Stimulated activated CD4-positive, alpha-beta T cell treated with anti-CD3 and anti-CD28 coated beads, Interleukin-15, amount 100 ng/mL, for 48 hours (primary cell): ENCODE measurements at places on chromosomes 16 and 17.
A peak's percentile ranks its signal among the peaks of the same experiment; 100 is the strongest.

GRCh38 chr16:89853306-89853993, 19.9 kb upstream of the TCF25 start:
- no peak for DNase-seq

- no peak for DNase-seq
Measured at GRCh38 chr16:26993511-26993910, 73.2 kb upstream of the C16orf82 start.

- no peak for DNase-seq
Measured at GRCh38 chr17:75342996-75343395, 53.8 kb upstream of the SLC25A19 start.

DNA sequence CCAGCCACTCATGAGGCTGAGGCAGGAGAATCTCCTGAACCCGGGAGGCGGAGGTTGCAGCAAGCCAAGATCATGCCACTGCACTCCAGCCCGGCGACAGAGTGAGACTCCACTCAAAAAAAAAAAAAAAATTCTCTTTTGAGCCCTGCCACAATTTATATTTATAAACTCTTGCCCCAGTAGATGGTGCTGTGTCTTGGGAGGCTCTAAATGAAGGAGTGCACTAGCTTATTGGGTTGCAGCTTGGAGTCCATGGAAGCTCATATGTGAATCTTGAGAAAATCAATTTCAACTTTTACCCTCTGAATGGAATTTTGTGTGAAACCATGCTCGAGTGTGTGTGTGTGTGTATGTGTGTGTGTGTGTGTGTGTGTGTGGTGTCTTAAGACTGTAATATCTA, 420.1 kb downstream of the HS3ST4 start:
- no peak for DNase-seq

DNA sequence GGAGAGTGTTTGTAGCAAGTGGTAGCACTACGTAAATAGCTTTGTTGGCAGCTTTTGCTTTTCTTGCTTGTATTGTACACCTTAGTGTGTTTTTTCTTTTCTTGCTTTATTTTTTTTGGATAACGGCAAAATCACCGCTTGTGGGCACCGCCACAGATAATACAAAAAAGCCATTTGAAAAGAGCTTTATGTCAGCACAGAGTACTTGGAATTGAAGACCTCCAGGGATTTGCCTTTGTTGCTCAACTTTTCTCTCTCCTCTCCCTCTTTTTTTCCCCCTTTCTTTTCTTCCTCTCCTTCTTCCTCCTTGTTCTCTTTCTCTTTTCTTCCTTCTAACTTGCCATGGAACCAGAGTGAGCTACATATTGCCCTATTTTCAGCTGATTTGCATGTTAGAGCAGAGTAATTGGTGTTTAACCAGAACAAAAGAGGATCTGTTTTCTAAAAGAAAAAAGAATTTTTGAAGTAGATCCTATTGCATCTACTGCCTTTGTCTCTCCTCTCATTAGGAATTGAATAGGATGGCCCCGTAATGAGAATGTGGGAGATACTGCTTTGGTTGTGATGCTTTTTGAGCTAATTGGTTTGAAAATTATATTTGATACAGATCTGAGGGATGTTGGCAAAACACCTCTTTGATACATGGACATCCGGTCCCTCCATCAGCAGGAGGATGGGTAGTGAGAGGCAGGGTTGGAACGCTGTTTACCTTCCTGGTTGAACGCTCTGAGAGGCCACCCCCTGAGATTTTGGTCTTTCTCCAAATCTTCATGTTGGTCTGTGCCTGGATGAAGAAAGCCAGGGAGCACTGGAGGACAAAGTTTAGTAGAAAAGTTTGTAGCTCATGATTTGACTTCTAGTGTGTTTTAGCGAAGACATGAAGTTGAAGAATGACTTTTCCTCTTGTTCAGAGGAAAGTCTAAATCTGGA, 85.6 kb downstream of the MSI2 start:
- no peak for DNase-seq

DNA sequence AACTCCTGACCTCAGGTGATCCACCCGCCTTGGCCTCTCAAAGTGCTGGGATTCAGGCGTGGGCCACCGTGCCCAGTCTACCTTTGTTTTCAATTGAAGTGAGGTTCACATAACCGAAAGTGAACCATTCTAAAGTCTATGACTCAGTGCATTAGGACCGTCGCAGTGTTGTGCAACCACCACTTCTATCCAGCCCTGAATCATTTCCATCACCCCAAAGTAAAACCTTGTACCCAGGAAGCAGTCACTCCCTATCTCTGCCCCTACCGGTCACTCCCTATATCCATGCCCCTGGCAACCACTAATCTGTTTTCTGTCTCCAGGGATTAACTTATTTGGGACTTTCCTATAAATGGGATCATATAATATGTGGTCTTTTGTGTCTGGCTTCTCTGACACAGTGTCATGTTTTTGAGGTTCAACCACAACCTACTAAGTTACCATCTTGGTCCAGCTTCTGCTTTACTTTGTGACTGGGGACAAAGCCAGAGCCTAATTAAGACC, 28.3 kb upstream of the CDC42EP4 start:
- DNase-seq, result peak; percentile 3

DNA sequence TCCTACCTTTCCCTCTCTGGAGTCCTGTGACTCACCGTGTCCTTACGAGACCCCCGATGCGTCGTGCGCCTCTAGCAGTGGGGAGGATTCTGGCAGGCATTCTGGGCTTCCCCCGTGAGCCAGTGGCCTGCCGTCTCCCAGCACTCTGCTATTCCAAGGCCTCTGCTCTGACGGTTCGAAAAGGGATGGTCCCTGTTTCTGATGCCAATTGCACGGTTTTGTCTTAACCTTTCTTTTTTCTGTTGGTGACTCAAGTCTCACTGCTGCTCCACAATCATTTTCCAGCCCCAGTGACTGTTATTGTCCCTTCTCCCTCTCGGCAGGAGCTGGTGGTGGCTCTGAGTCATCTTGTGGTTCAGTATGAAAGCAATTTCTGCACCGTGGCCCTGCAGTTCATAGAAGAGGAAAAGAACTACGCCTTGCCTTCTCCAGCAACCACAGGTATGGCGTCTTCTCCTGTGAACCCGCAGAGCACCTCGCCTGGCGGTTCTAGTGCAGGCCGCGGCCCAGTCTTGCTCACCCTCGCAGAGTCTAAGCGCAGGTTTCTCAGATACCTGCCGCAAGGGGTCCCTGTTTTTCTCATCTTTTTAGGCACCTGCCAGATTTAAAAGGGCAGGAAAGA, 100.1 kb upstream of the CHMP6 start:
- DNase-seq, result peak; percentile 69

DNA sequence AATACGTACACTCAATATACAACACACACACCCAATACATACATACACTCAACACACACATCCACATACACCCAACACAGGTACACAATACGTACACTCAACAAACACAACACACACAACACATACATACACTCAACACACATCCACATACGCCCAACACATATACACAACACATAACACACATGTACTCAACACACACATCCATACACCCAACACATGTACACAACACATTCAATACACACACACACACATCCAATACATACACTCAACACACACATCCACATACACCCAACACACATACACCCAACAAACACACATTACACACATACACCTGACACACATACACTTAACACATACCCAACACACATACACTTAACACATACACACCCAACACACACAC, 95.9 kb downstream of the CCDC182 start:
- DNase-seq, result no peak
